ENCODE measurements at places on chromosomes 3 and 15.

GRCh38 chr15:92831655-92832328 is 68.3 kb upstream of the CHD2 start:
- DNase-seq = peak; percentile 82

GRCh38 chr3:58899159-58899952 is 150.5 kb downstream of the CFAP20DC start:
- no peak for DNase-seq

DNA sequence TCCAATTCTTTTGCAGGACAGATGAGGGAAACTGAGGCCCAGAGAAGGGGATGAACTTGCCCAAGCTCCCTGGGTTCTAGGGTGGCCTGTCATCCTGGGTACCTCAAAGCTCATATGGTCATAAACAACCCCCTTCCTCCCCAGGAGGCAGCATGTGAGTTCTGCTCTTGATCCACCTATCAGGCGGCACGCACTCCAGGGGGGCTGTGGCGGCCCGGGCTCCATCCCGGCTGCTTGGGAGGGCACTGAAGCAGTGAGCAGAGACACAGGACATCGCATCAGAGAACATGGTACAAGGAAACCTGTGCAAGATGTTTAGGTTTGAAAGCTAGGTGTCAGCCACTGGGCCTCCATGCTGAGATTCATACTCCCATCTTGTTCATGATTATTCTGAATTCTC is 34.2 kb downstream of the CPN2 start:
- no peak for DNase-seq

DNA sequence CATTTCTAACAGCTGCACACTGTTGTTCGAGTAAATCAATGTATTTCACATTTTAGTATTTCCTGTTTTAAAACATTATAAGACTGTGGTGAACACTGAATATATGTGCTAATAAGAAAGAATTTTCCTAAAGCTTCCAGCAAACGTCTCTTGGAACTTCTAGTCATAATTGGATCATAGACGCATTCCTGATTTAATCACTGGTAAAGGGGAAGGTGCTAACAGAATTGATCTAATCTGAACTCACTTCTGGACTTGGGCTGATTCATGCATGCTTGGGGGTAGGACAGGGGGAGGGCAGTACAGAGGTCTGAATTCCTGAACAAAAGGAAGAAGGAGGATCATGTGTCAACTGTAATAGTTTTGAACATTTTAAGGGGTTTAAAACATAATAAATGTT is 7.3 kb upstream of the LEKR1 start:
- no peak for DNase-seq

GRCh38 chr3:178711753-178712152 is 175.5 kb downstream of the KCNMB2 start:
- DNase-seq = no peak

GRCh38 chr3:14925729-14926591 is 21.4 kb upstream of the NR2C2 start:
- no peak for DNase-seq

- DNase-seq = no peak
These were observed 93.8 kb upstream of the IGF1R start for GRCh38 chr15:98554272-98555172.

GRCh38 chr3:48070030-48070429 is 53.8 kb upstream of the MAP4 start:
- no peak for DNase-seq

- DNase-seq = no peak
These were observed 139.7 kb downstream of the SNRPN start for GRCh38 chr15:25094519-25094918.

DNA sequence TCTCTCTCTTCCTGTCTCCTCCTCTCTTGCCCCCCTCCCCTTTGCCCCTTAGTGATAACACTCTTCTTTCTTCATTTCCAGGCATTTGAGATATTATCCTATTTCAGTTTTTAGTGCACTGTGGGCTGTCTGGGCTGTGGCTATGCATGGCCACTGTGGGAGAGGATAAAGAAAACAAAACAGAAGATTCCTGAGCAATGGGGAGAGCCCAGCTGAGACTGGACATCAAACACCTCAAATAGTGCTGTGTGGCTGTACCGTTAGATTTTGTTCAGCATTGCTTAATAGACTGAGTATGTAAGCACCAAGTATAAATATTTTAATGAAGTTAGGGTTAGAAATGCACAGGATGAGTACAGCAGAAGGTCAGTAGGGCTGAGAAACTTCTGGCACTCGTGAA is 7.9 kb upstream of the GBE1 start:
- no peak for DNase-seq

- DNase-seq = no peak
These were observed 45.7 kb downstream of the UBP1 start for GRCh38 chr3:33394403-33395054.

DNA sequence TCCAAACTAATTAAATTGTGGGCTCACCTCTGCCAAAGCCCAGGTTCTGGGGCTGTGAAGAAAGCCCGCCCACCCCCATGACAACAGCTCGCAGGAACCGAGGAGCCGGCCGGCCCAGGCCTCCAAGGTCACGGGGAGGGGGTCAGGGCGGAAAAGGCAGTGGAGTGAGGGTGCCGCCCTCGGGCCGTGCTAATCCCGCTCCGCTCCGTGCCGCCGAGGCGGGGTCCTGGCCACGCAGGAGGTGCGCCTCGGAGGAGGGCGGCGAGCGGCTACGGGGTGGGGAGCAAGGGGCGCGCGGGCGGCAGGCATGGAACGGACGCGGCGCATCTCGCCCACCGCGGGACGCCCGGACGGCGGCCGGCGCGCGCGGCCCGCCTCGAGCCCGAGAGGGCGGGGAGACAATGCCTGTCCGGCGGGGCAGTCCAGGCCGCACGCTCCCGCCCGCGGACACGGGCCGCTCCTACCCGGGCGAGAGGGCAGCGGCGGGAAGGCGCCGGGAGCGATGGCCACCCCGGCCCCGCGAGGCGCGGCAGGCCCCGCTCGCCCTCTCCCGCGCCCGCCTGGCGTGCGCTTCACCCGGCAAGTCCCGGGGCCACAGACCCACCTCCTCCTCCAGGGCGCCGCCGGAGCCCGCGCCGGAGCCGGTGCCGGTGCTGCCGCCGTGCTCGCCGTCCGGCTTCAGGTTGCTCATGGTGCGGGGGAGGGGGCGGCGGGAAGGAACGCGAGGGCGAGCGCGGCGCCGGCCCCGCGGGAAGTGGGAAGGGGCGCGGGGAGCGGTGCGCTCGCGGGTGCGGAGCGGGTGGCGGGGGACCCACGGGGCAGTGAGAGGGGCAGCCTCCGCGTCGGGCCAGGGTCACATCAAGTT is 528 bp downstream of the RBPMS2 start:
- no peak for DNase-seq

DNA sequence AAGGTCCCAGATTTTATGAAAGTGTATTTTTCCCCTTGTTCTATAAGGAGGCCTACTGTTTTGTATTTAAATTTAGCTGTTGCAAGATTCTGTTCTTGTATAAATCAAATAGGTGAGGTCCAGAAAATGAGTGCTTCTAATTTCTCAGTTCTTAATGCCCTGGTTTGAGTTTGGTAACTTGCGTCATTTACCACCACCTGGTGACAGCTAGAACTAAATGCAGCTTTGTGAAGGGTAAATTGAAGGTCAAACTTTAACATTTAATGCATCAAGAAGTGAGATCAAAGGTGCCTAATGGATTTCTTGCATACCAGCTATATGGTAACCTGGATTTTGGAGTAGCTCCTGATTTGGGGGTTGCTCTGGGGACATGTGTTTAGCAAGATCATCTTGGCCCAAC is 50.7 kb upstream of the POLR2M start:
- DNase-seq = no peak

- no peak for DNase-seq
These were observed 38.7 kb upstream of the ZFAND6 start for GRCh38 chr15:80020731-80021130.

- DNase-seq = no peak
These were observed 314.7 kb downstream of the PYDC2 start for GRCh38 chr3:191775451-191776233.

DNA sequence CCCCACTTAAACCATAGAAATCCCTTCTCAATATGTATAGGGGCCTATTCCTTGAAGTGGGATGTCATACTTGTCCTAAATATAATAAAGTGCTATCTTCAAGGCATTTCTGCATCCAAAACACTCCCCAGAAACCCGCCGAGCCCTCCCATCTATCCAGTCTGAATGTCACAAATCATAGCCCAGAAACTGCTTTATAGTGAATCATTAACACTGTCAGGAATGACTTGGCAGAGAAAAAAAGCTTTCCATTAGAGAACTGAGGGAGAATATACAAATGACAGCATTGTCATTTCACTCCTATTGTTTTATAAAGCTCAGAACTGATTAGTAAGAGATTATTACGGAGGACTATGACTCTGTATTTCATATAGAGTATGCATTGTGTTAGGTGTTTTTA is 48.4 kb upstream of the MEIS2 start:
- DNase-seq = no peak

GRCh38 chr3:82629937-82630336 is 868.5 kb upstream of the GBE1 start:
- DNase-seq = no peak

- no peak for DNase-seq
These were observed 1.3 kb downstream of the IL17RE start for GRCh38 chr3:9903904-9904303.

DNA sequence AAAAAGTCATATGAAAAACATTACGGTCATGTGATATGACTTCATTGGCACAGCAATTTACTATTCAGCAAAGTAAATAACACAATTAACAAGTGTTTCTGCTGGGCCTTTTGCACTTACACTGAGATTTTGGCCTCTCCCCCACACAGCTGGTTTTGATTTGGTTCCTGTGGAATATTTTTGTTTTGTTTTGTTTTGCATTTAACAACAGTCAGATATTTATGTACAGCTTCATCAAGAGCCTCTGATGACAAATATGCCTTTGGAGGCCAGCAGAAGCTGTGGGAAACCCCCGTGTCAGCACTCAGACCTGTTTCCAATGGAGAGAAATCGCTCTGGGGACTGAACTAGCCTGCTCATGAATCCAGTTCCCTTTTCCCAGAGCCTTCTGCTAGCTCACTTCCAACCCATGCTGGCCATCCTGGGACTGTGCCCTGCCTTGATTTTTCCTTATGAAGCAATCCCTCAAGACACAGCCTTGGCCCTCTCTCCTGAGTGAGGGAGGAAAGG is 161.9 kb downstream of the ATG7 start:
- no peak for DNase-seq

- no peak for DNase-seq
These were observed 233.3 kb upstream of the NR2E3 start for GRCh38 chr15:71577071-71577470.

DNA sequence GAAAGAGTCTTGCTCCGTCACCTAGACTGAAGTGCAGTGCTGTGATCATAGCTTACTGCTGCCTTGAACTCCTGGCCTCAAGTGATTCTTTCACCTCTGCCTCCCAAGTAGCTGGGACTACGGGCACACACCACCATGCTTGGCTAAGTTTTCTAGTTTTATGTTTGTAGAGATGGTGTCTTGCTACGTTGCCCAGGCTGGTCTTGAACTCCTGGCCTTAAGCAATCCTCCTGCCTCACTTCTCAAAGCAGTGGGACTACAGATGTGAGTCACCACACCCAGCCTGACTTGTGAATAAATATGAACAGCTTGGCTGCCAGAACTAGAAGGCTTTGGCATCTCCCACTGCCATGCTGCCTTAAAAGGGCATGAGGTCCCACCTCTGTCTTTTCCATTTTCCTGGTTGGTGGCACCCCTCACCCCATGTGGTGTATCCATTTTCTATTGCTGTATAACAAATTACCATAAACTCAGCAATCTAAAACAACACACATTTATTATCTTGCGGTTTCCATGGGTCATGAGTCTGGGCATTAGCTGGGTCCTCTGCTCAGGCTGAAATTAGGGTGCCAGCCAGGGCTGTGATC is 44.3 kb downstream of the PTPRG start:
- DNase-seq = no peak

- DNase-seq = no peak
These were observed 33.4 kb downstream of the IGDCC3 start for GRCh38 chr15:65344214-65344913.

DNA sequence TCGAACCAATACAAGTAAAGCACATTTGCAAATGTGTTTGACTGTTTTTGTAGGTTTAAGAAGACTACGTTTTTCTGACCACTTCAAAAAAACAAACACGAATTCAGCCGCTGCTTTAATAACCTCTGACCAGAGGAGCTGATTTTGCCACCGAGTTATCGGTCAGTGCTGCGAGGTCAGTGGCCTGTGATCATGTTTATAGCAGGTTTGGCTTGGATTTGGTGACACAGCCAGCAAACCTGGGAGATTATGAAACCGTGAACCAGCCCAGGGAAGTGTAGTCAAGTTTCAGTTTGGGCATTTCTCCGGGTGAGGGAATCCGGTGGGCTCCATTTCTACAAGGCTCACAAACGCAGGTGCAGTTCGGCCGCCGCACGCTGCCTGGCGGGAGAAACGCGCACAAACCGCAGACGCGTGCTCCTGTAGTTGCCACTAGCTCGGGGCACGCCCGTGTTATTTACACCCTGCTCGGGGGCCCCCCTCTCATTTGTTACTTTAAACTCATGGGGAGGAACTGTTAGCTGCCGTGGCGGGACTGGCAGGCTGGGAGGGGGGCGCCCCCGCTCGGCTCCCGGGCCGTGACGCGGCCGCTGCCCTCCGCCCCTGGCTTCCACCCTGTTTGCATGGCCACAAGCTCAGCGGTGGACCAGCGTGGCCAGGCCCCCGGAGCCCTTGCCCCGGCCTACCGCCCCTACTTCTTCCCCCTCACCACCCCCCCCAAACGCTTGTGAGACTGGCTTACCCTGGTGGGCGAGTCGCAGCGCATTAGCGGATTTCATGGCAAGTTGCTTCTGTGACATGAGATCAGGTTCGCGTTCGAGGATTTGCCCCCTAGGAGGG is 13.6 kb upstream of the ONECUT1 start:
- no peak for DNase-seq

GRCh38 chr3:60954048-60954447 is 297.2 kb downstream of the FHIT start:
- no peak for DNase-seq

DNA sequence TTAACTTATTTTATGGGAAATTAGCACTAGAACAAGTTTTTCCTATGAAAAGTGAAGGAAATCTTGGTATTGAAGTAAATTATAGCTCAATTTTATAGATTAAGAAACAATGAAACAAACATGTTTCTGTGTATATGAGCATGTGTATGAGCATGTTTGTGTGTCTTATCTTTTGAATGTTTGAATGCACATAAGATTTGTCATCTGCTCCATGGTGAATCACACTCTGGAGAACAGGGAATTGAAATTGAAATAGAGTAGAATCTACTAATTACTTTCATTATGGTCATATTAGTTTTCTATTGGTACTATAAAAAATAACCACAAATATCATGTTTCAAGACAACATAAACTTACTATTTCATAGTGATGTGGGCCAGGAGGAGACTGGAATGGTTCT is 646.6 kb downstream of the OTOL1 start:
- DNase-seq = no peak

GRCh38 chr3:127089486-127090145 is 103.3 kb upstream of the PRR23E start:
- DNase-seq = no peak

Data from activated T-helper 1 cell treated with Interleukin-2 at 50 U/mL for 16 hours (primary cell).